Effector CD4-positive, alpha-beta T cell (primary cell): ENCODE measurements at places on chromosomes 5 and 9.

DNA sequence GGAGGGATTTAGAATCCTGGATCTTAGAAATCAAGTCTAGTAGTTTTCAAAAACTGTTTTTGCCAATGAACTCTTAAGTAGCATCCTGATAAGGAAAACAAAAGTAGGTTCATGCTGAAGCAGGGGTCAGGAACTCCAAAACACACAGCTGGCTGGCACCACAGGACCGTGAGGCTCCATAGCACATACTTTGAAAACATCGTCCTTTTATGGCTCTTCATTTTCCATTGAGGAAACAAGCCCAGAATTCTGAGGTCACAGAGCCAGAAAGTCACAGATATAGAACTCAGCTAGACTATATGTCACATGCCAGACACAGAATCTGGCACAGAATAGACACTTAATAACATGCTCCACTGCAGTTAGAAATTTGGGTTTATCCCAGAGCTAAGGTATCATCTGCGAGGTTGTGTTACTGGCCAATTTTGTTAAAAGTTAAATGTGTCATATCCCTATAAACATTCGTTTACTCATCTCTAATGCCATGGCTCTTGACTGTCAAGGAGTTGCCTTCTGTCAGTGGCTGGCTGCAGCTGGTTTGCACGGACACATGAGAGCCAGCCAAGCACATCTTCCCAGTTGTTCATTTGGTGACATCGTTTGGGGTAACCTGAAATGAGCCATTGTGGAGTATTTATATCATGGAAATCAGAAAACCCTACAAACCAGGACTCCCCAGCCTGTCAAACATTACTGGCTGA is 58.8 kb downstream of the FAM78A start:
- DNase-seq: no peak

- DNase-seq: no peak
Measured at GRCh38 chr9:120210274-120210673, 369.7 kb downstream of the CDK5RAP2 start.

GRCh38 chr9:125989090-125989501 is 241.9 kb downstream of the PBX3 start:
- no peak for DNase-seq

- DNase-seq: no peak
Measured at GRCh38 chr5:142395334-142395733, 70.5 kb upstream of the SPRY4 start.

DNA sequence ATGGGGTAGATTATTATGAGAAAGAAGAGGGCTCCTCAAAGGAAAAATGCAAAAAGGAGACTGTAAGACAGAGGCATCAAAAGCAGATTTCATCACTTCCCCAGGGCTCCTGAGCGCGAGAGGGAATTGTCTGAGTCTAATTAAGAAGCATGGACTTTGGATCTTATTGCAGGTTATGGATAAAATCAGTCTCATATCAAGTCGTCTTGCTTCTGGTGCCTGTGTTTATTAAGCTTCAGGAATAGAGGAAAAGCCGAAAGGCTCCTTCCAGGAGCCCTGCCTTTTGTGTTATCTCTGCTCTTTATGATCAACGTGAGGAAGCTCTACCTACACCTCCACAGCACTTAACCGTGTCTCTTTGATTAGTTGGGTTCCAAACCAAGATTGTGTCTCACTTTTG is 25.0 kb upstream of the SEMA5A start:
- DNase-seq: no peak

- no peak for DNase-seq
Measured at GRCh38 chr5:95508550-95508949, 46.2 kb downstream of the SKIC3 start.

GRCh38 chr5:84696651-84697050 is 312.0 kb upstream of the EDIL3 start:
- no peak for DNase-seq

DNA sequence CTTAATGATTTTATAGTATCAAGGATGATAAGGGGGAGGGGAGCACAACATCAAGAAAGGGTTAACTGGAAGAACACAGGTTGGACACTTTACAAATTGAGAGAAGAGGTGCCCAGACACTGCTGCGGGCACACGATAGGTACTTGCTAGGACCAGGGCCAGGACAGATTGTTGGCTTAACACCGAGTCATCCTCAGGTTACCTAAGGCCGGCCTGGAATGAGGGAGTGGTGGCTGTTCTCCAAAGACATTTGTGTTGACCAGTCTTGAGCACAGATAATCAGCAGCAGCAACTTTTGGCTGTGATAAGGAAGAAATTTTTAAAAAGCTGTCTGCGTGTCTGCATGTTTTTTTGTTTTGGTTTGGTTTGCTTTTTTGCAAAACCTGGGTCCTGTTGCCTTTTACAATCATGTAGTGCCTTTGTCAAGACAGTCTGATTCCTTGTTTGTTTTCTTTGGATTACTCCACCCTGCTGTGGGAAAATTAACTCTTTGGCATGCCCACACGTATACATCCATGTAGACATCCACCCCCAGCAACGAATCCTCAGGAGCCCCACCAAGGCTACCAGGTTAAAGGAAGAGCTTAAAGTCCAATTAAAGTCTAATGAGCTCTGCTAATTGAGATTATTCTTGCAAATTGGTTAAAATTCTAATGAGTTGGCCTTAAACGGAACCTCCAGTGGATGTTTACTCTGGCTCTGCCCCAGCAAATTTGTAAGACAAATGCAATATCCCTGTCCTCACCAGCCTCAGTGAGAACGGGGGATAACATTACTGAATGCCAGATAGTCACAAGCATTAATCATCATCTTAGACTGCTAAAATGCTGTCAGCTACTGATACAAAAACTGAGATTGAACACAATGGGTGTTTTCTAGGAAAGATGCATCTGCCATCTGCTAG is 382.3 kb downstream of the ACTL7B start:
- DNase-seq: no peak

DNA sequence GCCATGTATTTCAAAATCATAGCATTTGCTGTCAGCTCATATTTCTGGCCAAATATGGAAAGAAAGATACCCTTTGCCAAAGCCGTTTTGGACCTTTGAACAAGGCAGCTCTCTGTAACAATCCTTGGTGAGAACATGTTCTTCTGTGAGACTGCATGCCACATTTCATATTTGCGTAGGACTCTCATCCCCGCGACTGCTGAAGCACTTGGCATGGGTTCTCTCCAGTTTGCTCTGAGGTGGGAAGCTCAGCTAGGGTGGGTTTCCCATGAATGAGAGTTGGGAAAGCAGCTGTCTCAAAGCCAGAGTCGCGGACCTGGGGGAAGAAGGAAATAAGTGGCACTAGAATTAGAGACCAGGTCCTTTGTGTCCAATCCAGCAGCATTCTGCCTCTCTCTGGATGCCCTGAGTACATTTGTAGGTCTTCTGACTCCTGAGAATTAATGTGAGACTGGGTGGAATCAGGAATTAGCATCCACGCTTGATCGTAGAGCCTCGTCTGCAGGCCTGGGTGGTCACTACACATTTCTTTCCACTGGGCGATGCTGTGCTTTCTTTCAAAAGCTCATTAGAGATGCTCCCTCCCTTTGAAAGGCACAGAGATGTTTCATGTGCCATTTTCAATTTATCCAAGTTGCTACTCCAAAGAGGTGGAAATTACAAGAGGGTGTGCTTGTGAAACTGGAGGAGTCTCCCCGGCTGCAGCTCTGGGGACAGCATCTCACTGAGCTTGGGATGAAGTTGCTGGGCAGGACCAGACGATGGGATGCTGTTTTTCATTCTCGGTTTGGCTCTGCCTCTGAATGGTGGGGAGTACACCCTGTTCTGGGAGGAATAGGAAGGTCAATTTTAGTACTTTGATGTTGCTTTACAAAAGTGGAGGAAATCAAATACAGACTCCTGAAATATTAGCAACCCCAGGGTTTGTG is 197.2 kb downstream of the GADD45G start:
- DNase-seq: no peak

GRCh38 chr5:50965654-50966375 is 299.4 kb downstream of the PARP8 start:
- DNase-seq: no peak

DNA sequence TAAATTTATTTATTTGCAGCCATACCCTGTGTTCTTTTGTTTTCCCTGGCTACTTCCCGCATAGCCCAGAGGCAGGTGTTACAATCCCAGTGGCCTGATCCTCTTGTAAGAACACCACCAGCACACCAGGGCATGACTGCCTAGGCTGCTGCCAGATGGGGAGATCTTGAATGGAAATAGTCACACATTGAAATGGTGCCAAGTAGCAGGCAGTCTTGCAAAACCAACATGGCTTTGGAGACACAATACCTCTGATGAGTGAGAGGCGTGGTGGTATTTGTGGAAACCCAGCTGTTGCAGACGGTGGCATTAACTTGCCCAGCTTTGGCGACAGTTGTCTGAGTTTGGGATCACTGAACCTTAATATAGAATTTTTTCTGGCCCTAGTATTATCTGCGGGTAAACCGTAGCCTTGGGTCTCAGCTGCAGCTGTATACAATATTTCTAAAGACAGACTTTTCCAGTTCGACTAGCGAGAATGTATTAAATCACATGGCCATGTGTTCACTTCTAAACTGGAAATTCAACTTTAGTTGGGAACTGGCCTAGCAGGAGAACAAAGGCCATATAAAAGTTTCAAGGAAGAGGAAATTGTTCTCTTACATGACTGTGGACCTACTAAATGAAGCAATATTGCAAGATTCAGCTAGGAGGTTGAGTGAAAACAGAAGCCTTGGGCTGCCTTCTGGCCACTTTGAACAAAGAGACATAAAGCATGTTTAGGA is 277.0 kb downstream of the SMARCA2 start:
- no peak for DNase-seq

GRCh38 chr5:180799194-180799593 is 3.4 kb downstream of the MGAT1 start:
- no peak for DNase-seq

DNA sequence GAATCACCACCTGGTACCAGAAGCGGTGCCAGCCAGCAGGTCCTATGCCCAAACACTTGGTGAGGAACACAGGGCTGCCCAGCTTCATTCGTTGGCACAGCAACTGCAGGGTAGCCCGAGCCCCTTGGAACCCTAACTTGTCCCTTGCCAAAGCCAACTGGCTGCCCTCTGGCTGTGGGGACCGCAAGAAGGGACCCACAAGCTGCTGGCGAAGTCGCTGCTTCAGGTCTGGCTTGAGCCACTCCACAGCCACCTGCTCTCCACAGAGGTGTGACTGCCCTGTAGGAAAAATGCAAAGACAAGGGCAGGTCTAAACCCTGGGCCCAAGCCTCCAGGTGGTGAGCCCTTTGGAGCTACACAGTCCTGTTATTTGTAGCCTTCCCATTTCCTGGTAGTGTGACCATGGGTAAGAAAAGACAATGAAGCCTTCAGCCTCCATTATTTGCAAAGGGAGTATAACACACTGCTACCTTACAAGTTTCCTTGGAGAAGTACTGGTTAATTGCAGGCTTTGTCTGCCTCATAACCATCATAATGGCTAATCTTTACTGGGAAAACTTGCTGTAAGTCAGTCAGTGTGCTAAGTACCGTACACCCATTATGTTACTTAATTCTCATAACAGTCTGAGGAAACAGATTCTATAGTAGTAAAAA is 1.8 kb downstream of the DND1 start:
- no peak for DNase-seq

DNA sequence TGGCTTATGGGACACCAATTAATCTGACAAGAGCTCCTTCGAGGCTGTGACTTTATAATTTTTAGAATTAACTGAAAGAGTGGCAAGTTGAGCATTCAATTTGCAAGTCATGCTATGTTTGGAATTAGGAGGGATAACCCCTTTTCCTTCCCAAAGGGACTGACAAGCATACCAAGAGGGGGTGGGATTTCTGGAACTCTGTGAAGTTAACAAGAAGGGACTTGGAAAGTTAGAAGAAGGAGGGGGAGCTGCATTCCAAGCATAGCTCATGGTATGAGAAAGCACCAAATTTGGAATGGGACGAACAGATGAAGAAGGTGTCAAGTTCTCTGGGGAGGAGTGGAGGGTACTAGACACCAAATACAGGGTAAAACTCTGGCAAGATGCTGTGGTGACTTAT is 8.9 kb upstream of the PALM2AKAP2 start:
- DNase-seq: no peak

DNA sequence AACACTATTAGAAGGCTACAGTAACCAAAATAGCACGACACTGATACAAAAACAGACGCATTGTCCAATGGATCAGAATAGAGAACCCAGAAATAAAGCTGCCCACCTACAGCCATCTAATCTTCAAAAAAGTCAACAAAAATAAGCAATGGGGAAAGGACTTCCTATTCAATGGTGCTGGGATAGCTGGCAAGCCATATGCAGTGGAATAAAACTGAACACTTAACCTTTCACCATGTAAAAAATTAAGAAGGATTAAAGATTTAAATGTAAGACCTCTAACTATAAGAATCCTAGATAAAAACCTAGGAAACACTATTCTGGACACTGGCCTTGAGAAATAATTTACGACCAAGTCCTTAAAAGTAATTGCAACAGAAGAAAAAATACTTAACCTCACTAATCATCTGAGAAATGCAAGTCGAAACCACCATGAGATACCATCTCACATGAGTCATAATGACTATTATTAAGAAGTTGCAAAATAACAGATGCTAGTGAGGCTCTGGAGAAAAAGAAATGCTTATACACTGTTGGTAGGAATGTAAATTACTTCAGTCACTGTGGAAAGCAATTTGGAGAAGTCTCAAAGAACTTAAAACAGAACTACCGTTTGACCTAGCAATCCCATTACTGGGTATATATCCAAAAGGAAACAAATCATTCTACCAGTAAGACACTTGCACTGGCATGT is 203.3 kb upstream of the CDH9 start:
- DNase-seq: no peak

DNA sequence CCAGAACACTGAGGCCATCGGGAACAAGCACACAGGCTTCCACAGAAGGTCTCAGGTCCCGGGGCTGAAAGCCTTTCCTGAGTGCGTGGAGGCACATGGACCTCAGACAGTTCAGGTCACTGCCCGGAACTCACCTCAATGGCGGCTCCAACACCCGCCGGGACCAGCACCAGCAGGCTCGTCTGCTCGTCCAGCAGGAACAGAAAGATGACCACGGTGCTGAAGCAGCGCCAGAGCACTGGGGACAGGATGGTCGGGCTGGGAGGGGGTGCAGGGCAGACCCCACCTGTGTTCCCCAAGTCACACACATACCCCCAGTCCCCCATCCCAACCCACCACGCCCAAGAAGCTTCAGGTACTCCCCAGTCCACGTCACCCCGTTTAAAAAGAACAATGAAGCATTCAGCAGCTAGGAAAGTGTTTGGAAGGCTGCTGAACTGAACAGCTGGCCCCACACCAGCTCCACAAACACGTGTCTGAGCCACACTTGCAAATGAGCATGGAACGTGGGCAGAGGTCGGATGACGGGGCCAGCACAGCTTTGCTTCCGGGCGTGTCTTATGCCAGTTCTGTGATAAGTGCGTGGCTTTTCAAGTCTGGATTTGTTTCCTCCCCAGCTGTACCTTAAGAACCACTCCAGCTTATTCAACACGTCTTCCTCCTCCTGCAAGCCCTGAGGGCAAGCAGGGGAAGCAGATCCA is 14.6 kb downstream of the CLPTM1L start:
- no peak for DNase-seq

- no peak for DNase-seq
Measured at GRCh38 chr5:169757016-169757415, 119.9 kb downstream of the DOCK2 start.

DNA sequence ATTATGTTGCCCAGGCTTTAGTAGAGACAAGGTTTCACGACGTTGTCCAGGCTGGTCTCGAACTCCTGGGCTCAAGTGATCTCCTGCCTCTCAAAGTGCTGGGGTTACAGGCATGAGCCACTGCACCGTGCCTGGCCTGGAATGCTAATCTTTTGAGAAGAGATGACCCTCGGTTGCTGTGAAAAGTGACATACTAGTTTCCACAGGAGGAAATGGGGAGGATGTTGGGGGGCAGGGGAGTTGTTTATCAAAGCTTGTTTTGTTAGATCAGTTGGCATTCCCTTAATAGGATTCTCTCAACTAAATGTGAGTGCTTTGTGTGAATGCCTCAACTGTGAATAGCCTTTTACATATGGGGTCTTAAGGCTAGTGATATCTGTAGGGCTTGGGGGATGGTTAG is 16.4 kb upstream of the MATR3 start:
- DNase-seq: no peak
